Left kidney (tissue), 8 donors: ENCODE measurements at places on chromosomes 1 and 21. TPM values are rescaled to one million over a fixed set of nuclear protein-coding genes. Genes with fewer than 3 reads are reported as not detected.

The MAP10 gene
- 6.8 TPM for polyA plus RNA-seq

The TFF1 gene
- not detected for polyA plus RNA-seq

The VWA5B1 gene
- polyA plus RNA-seq = 2.5 TPM

The B3GALT2 gene
- 13.8 TPM for polyA plus RNA-seq

The OPRD1 gene
- polyA plus RNA-seq = 0.52 TPM

The MAP1LC3C gene
- polyA plus RNA-seq = 1.2 TPM

The CLCNKA gene
- 9.8 TPM for polyA plus RNA-seq

The ECM1 gene
- 11.9 TPM for polyA plus RNA-seq

The PODN gene
- polyA plus RNA-seq = 2.0 TPM

The ODF2L gene
- polyA plus RNA-seq = 83.2 TPM

The MROH7 gene
- polyA plus RNA-seq = 14.8 TPM

The RIMS3 gene
- polyA plus RNA-seq = 1.9 TPM

The ZMYND12 gene
- polyA plus RNA-seq = 5.1 TPM

The RHEX gene
- polyA plus RNA-seq = 6.2 TPM

The CHIA gene
- not detected for polyA plus RNA-seq

The ITLN1 gene
- 1.6 TPM for polyA plus RNA-seq

The XCL2 gene
- polyA plus RNA-seq = not detected

The RNF2 gene
- polyA plus RNA-seq = 57.3 TPM

The CTSE gene
- 0.28 TPM for polyA plus RNA-seq

The VPS45 gene
- polyA plus RNA-seq = 81.8 TPM

The TENT5C gene
- polyA plus RNA-seq = 2.9 TPM

The CNST gene
- polyA plus RNA-seq = 22.4 TPM

The C1orf167 gene
- 0.42 TPM for polyA plus RNA-seq

The LCE1B gene
- not detected for polyA plus RNA-seq

The PROK1 gene
- polyA plus RNA-seq = 0.17 TPM

The ERICH3 gene
- polyA plus RNA-seq = 0.78 TPM

The FCER1G gene
- 10.8 TPM for polyA plus RNA-seq

The CLIC6 gene
- 2.3 TPM for polyA plus RNA-seq

The EBNA1BP2 gene
- 77.5 TPM for polyA plus RNA-seq

The WNT3A gene
- polyA plus RNA-seq = 0.07 TPM

The TNFAIP8L2 gene
- 1.6 TPM for polyA plus RNA-seq

The IL19 gene
- polyA plus RNA-seq = 1.0 TPM

The C2CD4D gene
- 0.20 TPM for polyA plus RNA-seq

The HES3 gene
- not detected for polyA plus RNA-seq
